ENCODE measurements at places on chromosomes 12 and 14.

- DNase-seq: no peak
Measured at GRCh38 chr12:6324936-6325750, 14.7 kb downstream of the PLEKHG6 start.

DNA sequence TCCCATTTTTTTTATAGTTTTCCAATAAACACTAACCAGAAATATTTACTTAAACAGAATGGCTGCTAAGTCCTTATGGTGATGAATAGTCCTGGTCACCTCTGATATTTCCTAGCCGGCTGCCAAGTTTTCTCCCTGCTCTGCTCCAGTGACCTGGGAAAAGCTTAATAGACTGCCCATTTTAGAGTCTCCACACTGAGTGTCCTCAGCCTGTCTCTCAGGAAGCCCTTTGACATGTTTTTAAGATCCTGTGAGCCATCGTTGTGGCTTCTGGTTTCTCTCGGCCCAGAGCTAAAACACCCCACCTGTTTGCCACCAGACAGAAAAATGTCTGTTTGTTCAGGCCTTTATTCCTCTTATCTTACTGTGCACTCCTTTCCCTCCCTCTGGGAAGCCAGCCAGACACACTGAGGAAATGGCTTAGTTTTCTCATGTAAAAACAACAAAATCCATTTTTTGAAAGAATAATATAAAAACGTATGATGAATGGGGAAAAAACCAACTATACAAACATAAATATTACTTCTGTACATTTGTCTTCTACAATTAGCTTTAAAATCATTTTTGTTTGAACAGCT is 25.4 kb upstream of the ALDH2 start:
- no peak for DNase-seq

- no peak for DNase-seq
Measured at GRCh38 chr12:21891751-21892217, 49.4 kb downstream of the ABCC9 start.

GRCh38 chr14:99996951-99997571 is 68.2 kb upstream of the EVL start:
- DNase-seq: no peak

DNA sequence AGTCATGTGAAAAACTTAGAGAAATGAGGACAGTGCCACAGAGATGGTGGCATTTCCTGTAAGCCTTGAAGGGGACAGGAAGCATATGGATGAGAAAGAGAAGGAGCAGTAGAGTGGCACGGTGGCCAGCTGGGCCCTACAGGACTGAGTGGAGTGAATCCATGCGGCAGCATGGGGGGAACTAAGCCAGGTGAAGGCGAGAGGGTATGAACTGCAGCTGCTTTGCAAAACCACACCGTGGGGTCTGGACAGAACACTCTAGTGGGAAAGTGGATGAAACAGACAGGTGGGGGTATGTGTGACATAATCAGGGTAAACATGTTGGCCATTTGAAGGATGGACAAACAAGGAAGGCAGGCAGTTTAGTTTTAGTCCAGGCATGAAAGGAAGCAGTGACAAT is 10.4 kb upstream of the SYCP3 start:
- DNase-seq: no peak

- DNase-seq: no peak
Measured at GRCh38 chr12:78891646-78892353, 27.2 kb downstream of the SYT1 start.

GRCh38 chr12:73221836-73222235 is 949.7 kb downstream of the TRHDE start:
- no peak for DNase-seq

DNA sequence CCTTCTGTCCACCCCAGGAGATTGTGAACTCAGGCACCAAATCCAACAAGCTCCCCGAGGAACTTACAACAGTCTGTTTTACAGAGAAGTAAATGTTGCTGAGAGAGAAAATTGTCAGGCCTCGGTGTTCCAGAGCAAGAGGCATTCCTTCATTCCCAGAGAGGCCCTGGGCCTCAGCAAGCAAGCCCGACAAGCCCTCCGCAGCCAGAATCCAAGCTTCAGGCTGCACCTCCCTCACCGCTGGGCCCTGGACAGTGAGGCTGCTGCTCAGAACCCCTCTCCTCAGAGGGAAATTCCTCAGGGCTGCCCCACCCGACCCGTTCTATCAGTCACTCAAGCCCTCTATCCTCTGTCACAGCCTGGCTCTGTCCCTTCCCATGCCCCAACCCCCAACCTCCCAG is 56.4 kb downstream of the ZFP36L1 start:
- DNase-seq: no peak

GRCh38 chr14:30519961-30520360 is 39.0 kb upstream of the G2E3 start:
- no peak for DNase-seq

DNA sequence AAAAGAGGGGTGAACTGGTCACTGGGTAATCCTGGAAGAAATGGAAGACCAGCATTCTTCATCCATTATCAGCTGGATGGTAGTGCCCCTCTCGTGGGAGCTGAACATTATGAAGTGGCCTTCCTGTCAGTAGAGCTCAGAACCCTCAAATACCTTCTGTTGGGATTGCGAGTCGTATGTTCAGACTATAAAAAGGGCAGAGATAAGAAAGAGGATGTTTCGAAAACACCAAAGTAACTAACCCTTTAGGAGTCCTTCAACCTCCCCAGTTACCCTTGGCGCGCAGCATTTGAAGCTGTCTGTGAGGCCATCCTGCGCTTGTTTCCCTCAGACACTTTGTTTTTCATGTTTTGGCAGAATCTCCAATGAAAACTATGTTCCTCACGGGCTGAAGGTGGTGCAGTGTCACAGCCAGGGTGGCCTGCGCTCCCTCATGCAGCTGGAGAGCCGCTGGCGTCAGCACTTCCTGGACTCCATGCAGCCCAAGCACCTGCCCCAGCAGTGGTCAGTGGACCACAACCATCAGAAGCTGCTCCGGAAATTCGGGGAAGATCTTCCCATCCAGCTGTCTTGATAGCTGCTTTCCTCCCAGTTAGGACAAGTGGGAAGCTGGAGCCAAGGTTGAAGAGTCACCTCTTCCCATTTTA is 19.3 kb upstream of the GALNT16 start:
- DNase-seq: no peak

- DNase-seq: no peak
Measured at GRCh38 chr14:72892103-72892878, 1.6 kb downstream of the DPF3 start.

GRCh38 chr12:52415870-52416750 is 10.0 kb upstream of the KRT82 start:
- no peak for DNase-seq

DNA sequence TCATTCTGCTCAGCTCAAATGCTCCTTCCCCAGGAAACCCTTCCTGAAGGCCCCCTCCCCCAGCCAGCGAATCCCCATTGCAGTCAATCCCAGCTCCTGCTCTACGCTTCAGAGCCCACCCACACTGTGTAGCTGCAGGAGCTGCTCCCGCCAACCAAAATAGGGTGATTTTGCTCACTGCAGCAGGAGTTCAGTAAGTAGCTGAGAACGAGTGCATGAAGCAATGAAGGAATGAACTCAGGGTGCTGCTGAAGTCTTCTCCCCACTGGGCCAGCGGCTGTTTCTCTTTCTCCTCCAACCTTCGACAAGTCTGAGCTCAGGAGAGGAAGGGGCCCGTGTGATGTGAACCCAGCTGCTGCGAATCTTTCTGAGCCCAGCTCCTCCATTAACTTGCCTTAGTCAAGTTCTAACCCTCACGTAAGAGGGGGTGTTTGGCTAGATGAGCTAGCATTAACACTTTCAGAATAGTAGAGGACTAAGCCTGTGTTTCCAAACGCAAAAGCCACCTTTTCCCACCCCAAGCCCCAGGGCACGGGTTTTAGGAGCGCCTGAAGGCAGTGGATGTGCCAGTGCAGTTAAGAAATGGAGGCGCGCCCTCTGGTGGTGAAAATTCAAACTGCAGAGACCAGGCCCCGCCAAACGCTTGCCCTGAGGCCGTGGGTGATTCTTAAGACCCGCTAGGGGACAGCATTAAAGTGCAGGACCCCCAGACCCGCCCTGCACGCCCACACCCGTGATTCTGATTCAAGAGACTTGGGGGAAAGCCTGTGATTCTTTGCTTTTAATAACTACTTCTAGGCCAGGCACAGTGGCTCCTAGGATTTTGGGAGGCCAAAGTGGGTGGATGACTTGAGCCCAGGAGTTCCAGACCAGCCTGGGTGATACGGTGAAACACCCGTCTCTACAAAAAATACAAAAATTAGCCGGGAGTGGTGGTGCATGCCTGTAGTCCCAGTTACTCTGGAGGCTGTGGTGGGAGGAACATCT is 11.9 kb upstream of the SERPINA4 start:
- no peak for DNase-seq

DNA sequence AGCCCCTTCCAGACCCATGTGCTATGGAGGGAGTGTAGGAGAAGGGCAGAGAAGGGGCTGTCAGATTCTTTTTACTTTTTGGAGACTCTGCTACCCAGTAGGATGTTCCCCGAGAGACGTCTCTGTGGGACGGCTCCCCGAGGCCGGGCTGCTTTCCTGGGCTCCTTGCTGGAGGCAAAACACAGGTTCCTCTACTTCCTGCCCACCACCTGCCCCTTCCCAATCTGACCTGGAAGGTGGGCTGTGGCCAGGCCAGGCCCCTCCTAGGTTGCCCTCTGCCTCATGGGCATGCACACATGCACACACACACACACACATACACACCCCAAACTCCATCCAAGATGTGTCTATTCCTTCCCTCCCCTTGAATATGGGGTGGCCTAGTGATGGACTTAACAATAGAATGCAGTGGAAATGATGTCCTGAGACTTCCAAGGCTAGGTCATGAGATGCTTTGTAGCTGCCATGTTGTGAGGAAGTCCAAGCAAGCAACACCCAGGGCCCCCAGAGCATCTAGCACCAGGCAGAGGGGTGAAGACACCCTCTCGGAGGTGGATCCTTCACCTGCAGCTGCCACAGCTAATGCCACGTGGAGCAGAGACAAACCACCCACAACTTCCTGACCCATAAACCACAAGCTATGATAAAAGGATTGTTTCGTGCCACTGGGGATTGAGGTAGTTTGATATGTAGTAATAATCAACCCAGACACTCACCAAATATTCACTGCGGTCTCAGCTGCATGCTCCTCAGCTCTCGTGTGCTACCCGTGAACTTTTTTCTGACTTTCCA is 1.6 kb upstream of the ASB2 start:
- DNase-seq: no peak

DNA sequence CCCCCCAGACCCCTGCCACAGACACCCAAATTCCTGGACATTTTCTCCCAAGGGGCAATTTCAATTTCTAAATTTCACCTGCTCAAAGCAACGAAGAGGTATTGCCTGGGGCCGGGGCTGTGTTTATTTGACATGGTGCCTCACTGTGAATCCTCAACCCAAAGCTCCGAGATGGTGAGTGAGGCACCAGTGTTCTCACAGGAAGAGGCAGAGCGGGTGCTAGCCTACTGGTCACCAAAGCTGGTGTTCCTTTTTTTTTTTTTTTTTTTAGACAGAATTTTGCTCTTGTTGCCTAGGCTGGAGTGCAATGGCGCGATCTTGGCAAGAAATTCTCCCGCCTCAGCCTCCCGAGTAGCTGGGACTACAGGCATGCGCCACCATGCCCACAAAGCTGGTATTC is 14.8 kb upstream of the SH2B3 start:
- no peak for DNase-seq

DNA sequence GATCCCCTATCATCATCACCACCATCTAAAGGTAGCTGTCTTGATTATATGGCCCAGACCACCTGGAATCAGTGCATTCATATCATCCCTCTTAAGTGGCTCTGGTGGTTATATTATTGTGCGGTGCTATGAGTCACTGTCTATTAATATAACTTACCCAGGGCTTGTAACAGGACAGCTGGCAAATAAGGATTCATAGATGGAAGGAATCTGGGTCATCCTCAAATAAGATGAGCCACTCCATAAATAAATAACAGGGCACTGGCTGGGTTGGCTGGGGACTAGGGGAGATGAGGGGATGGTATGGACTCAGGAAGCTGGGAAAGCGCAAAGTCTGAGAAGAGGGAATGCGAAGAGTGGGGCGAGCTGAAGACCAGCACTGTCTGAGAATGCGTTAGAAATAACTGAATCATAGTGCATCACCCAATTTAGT is 216.1 kb downstream of the NUAK1 start:
- no peak for DNase-seq

- no peak for DNase-seq
Measured at GRCh38 chr14:49977126-49977841, 84.4 kb downstream of the ARF6 start.

DNA sequence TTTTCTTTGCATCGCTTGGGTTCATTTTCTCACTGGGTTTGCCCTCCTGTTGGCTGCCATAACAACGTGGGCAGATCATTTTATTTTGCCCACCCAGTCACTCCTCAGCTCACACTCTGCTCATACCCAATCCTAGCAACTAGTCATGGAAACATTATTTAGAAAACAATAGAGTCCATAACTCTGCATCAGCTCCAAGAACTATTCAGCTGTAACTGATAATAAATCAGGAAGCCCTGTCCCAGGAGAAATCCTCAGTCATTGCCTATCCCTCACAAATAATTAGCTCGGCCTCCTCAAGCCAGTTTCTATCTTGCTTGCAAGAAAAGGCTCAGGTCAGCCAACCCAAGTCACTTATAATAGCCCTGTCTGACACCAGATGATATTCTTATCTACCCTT is 43.2 kb downstream of the RTN1 start:
- DNase-seq: no peak

DNA sequence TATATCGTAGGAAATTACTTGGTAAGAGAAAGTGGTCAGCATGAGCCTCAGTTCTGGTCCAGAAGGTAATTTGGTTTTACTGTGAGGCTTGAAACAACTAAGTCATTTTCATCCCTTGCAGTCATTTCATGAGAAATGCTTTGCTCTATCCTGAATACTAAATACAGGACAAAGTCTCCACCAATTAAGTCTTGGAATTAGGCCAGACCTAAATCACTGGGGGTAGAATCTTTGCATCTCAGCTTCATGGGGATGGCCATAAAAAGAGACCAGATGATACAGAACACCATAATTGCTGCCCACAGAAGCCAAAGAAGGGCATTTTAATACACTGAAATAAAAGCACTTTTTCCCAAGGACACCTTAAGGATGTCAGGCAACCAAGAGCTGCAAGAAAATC is 277.9 kb upstream of the DCN start:
- DNase-seq: no peak

All from esophagus squamous epithelium (tissue), 5 donors.